ENCODE measurements at places on chromosomes 6 and 20. TPM values are rescaled to one million over a fixed set of nuclear protein-coding genes. Genes with fewer than 3 reads are reported as not detected.
A peak's percentile ranks its signal among the peaks of the same experiment; 100 is the strongest.

DNA sequence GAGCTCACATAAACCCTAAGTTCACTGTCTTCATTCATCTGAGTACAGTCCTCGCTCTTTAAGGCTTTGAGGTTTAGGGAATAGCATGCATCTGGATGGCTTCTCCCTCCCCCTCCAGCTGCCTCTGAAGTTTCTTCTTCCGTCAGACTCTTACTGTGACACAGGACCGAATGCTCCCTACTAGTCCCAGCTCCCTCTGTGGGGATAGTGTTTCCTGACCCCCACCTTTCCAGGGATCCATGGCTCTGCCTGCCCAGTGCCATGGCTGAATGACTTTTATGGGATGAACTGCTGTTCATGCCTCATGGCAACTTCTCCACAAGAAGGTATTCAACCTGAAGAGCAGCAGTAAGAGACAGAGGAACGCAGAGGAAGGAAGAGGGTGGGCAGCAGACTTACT lies 79.8 kb upstream of the EMILIN3 start:
- no peaks in the 10 kb centered on the region for H3K27me3 ChIP-seq
- H3K4me1 ChIP-seq, result peaks cover 5% of the 10 kb centered on the region
- no peak overlapping the region for H3K27ac ChIP-seq
- DNase-seq, result no peak

- H3K36me3 ChIP-seq, result peaks cover 14% of the 10 kb centered on the region
- H3K4me3 ChIP-seq, result peak overlapping the region; percentile 86
- peak; percentile 60 for DNase-seq
- no peaks in the 10 kb centered on the region for H3K27me3 ChIP-seq
Observed at GRCh38 chr6:169722362-169723199, 1.7 kb downstream of the PHF10 start.

- no peaks in the 10 kb centered on the region for H3K27me3 ChIP-seq
- peaks cover 26% of the 10 kb centered on the region for H3K4me1 ChIP-seq
- H3K27ac ChIP-seq, result no peak overlapping the region
- peaks cover 42% of the 10 kb centered on the region for H3K36me3 ChIP-seq
Observed at GRCh38 chr20:47330071-47330470, 26.4 kb downstream of the ZMYND8 start.

GRCh38 chr6:16430391-16431089 lies 192.2 kb downstream of the GMPR start:
- no peak for DNase-seq
- no peaks in the 10 kb centered on the region for H3K27me3 ChIP-seq

GRCh38 chr20:48002517-48002970 lies 217.3 kb upstream of the SULF2 start:
- no peak overlapping the region for H3K27ac ChIP-seq
- no peak overlapping the region for H3K4me3 ChIP-seq
- no peaks in the 10 kb centered on the region for H3K36me3 ChIP-seq
- H3K4me1 ChIP-seq, result no peaks in the 10 kb centered on the region
- H3K27me3 ChIP-seq, result peaks cover 8% of the 10 kb centered on the region

DNA sequence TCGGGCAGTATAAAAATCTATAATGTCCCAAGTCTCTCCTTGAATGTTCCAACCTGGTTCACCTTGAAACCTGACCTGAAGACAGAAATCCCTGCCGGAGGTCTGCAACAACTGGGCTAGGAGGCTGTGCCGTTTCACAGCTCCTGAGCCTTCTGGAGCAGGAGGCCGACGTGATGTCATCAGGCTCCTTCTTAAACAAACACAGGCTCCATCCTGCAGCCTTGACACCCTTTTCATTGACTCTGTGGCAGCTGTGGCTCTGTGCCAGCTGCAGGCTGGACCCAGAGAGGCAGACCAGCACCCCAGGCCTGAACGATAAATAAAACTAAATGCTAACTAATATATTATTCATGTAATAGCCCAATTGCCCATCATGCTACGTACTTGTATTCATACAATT lies 483.9 kb downstream of the CD83 start:
- H3K27ac ChIP-seq, result no peak overlapping the region
- H3K27me3 ChIP-seq, result peaks cover 11% of the 10 kb centered on the region
- H3K4me1 ChIP-seq, result peaks cover 2% of the 10 kb centered on the region
- H3K36me3 ChIP-seq, result peaks cover 4% of the 10 kb centered on the region
- H3K4me3 ChIP-seq, result no peak overlapping the region

GRCh38 chr6:165845493-165845892 lies 182.5 kb upstream of the PDE10A start:
- H3K4me1 ChIP-seq, result peaks cover 5% of the 10 kb centered on the region
- no peak overlapping the region for H3K27ac ChIP-seq
- H3K36me3 ChIP-seq, result no peaks in the 10 kb centered on the region
- no peak for DNase-seq

DNA sequence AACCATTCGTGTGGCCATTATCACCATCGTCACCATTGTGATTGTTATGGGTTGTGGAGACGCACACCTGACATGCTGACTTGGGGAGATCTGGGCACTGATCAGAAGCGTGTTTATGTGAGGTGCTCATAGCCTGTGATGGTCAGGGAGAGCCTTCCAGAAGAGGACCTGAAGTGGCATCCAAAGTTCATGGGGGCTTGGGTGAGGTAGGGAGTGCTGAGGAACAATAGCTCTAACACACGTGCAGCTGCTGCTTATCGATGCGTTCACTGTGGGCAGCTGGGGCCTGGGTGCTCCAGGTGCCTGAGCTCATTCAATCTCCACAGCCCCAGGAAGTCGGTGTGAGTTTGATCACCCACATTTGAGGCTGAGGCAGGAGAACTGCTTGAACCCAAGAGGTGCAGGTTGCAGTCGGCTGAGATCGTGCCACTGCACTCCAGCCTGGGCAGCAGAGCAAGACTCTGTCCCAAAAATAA lies 227.3 kb downstream of the PREX1 start:
- H3K4me3 ChIP-seq, result no peak overlapping the region
- H3K27me3 ChIP-seq, result peaks cover 2% of the 10 kb centered on the region

GRCh38 chr6:16421462-16421960 lies 183.1 kb downstream of the GMPR start:
- H3K4me3 ChIP-seq, result peak overlapping the region; percentile 52
- no peak for DNase-seq
- no peaks in the 10 kb centered on the region for H3K27me3 ChIP-seq
- peaks cover 55% of the 10 kb centered on the region for H3K4me1 ChIP-seq
- H3K27ac ChIP-seq, result peak overlapping the region; percentile 98

- no peak overlapping the region for H3K27ac ChIP-seq
- no peaks in the 10 kb centered on the region for H3K4me1 ChIP-seq
- no peak for DNase-seq
- H3K36me3 ChIP-seq, result no peaks in the 10 kb centered on the region
- H3K27me3 ChIP-seq, result no peaks in the 10 kb centered on the region
- H3K4me3 ChIP-seq, result no peak overlapping the region
Observed at GRCh38 chr6:91824331-91824730, 1237.5 kb upstream of the MAP3K7 start.

DNA sequence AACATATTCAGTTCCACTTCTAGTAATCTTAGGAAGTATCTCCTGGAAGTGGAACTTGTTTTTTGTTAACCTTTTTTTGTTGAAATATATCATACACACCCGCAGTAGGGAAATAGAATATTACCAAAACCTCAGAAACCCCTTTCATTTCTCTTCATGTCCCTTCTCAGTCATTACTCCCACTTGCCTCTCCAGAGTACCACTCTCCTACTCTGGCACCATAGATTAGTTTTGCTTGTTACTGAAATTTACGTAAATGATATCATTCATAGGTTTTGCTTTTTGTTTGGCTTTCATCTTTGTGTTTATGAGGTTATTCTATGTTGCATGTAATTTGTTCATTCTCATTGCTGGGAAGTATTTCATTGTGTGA lies 52.8 kb downstream of the ZFAND3 start:
- no peak overlapping the region for H3K27ac ChIP-seq

- no peak for DNase-seq
- no peak overlapping the region for H3K27ac ChIP-seq
- peaks cover 8% of the 10 kb centered on the region for H3K27me3 ChIP-seq
- H3K4me1 ChIP-seq, result no peaks in the 10 kb centered on the region
- H3K36me3 ChIP-seq, result no peaks in the 10 kb centered on the region
Observed at GRCh38 chr20:63377951-63378381, 16.8 kb upstream of the CHRNA4 start.

- H3K27me3 ChIP-seq, result peaks cover 16% of the 10 kb centered on the region
- H3K4me1 ChIP-seq, result peaks cover under 1% of the 10 kb centered on the region
- no peak overlapping the region for H3K4me3 ChIP-seq
- no peaks in the 10 kb centered on the region for H3K36me3 ChIP-seq
Observed at GRCh38 chr6:160420969-160421556, 72.9 kb downstream of the SLC22A3 start.

- no peak overlapping the region for H3K4me3 ChIP-seq
- H3K36me3 ChIP-seq, result no peaks in the 10 kb centered on the region
- H3K4me1 ChIP-seq, result no peaks in the 10 kb centered on the region
- DNase-seq, result no peak
- no peak overlapping the region for H3K27ac ChIP-seq
- H3K27me3 ChIP-seq, result peaks cover 24% of the 10 kb centered on the region
Observed at GRCh38 chr20:54188132-54188849, 14.5 kb upstream of the CYP24A1 start.

DNA sequence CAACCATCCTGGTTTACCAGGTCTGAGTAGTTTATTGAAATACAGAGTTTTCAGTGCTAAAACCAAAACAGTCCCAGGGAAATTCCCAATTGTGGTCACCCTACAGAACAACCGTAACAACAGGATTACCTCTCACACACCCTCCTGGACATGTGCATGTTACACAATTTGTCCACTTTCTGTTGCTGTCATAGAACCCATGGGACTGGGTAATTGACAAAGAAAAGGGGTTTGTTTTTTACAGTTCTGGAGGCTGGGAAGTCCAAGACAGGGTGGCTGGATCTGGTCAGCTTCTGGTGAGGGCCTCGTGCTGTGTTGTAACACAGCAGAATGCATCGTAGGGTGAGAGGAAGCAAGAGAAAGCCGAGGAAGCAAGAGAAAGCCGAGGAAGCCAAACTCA lies 9.1 kb upstream of the ADA start:
- no peaks in the 10 kb centered on the region for H3K27me3 ChIP-seq
- no peak overlapping the region for H3K27ac ChIP-seq
- no peak overlapping the region for H3K4me3 ChIP-seq
- peaks cover 35% of the 10 kb centered on the region for H3K36me3 ChIP-seq
- no peak for DNase-seq

The NRSN1 gene
- not detected for total RNA-seq

The MCCD1 gene
- not detected for total RNA-seq

The LY6G5C gene
- 2.6 TPM for total RNA-seq

The LPA gene
- total RNA-seq, result not detected

The DHX16 gene
- total RNA-seq, result 49.6 TPM

The SRPK1 gene
- 101 TPM for total RNA-seq
